ENCODE measurements at places on chromosomes 5 and 9. TPM values are rescaled to one million over a fixed set of nuclear protein-coding genes. Genes with fewer than 3 reads are reported as not detected.

GRCh38 chr5:98769959-98770208 lies 3.6 kb upstream of the RGMB start:
- no peak for DNase-seq

GRCh38 chr9:90929626-90930025 lies 128.0 kb downstream of the SYK start:
- DNase-seq, result no peak

GRCh38 chr9:137145731-137146526 lies 7.0 kb downstream of the GRIN1 start:
- no peak for DNase-seq

- peak; percentile 38 for DNase-seq
These were observed at the start of gene TRPM6 for GRCh38 chr9:74887041-74887980. TRPM6 (minus strand) TSS chr9:74887921; CDS start chr9:74887856, 65 bp downstream.

ELOVL7 gene
- total RNA-seq, result 4.1 TPM

IL5 gene
- total RNA-seq, result not detected
